Stimulated activated naive CD4-positive, alpha-beta T cell (primary cell): ENCODE measurements at places on chromosomes 7 and 10.

DNA sequence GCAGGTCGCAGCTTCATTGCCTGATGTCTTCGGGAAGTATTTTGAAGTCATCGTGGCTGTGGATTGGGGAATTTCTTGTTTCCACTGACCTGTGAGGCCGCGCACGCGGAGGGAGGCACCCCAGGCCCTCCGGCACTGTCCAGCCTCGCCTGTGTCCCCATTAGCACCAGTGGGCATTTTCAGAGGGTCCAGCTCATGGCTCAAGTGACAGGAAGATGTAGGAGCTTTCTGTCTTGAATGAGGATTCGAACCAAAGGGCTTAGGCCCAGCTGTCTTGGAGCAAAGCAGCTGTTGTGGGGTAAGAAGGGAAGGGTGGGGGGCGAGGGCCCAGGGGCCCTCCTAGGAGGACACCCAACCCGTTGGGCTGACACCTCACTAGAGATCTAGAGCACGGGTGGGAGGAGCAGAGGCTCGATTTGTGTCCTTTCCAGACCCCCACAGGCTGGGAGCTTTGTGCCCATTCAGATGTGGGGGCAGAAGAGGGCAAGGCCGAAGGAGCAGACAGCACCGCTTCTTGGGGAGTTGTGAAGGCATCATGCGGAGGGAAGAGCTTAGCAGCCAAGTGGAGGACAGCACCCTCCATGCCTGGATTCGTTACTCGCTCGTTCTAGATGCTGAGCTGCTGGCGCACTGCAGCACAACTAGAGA is 914 bp downstream of the ZNF37A start:
- DNase-seq: no peak

DNA sequence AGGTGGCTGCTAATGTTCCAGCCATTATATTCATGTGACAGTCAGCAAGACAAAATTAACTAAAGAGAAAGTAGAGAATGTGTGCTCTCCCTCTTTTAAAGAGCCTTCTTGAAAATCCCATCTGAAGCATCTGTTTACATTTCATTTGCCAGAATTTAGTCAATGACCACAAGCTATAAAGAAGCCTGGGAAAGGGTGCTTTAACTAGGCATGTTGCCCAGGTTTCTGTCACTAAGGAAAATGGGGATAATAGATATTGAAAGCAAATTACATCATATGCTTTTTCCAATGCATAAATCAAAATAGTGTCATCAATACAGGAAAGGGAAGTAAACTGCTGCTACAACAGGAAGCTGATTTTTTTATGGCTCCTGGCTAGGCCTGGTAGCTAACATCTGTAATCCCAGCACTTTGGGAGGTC is 67.7 kb downstream of the ELAPOR2 start:
- no peak for DNase-seq

GRCh38 chr7:46257761-46258448 is 336.8 kb upstream of the IGFBP3 start:
- no peak for DNase-seq

DNA sequence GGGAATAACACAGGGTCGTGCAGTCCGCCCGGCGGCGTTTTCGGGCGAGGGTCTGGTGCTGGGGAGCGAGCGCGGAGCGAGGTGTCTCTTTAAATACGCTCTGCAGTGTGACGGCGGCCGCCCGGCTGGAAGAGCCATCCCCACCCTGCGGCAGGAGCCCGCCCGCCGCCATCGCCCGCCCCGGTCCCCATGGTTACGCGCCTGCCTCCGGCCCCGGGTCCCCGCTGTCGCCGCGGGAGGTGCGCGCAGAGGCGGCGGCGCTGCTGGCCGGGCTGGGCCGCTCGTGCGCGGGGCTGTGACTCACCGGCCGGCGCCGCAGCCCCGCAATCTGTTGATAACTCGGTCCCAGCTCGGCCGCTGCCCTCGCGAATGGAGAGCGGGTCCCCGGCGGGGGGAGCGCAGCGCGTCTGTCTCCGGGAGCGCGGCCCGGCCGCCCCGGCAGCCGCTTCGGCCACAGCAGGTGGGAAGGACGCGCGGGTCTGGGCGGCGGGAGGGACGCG is at the start of gene ADGRA1:
TSS of gene ADGRA1 (plus strand) at position 246 of the 500 bp plus-strand sequence. CDS start 986 bp downstream, outside the sequence.
- DNase-seq: no peak
